PC-3 (cell line): ENCODE measurements at places on chromosomes 6 and 20.

- DNase-seq = no peak
Measured at GRCh38 chr6:152112491-152113261, 305.2 kb downstream of the ESR1 start.

GRCh38 chr6:144341831-144342527 is 56.8 kb downstream of the UTRN start:
- no peak for DNase-seq

GRCh38 chr20:60313614-60314013 is 355.4 kb downstream of the CDH26 start:
- no peak for DNase-seq

DNA sequence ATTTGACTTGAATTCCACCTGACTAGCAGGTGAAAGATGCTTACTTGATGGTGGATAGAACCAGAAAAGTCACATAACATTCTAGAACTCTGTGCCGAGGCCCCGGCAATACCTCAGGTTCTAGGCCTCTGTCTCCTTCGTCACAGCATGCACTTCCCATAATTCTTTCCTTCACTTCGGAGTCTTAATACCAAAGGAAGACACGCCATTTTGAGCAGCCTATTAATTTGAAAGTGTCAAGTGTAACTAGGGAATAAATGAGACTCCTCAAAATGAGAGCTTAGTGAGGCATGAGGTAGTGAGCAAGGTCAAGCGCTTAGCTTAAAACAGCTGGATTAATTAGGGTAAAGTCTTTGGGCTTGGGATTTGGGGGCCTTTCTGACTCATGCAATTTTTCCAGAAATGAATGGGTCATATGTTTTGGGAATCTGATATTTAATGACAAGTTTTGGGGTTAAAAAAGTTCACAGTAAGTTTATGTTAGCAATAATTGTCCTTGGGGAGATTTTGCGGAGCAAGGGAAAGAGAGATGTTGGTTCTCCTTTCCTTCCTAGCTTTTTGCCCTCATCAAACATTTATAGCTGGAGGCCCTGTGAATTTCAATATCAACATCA is 29.1 kb upstream of the SGK1 start:
- DNase-seq = no peak

DNA sequence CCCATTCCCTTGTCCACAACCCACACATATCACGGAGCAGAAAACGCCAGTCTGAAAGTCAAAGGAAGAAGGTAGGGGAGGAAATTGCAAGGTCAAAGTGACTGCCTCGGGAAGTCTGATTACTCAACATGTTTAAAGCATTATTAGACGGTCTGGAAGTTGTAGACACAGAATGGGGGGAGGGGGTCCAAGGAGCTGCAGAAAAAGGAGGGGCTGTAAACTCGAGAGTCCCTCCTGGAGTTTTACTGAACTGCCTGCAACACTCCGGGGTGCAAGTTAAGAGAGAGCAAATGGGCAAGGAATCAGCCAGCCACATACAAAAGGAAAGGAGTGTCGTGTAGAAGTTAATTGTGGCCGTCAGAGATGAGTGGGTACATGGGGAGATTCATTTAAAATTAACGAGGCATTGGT is 417.7 kb upstream of the JARID2 start:
- no peak for DNase-seq

- DNase-seq = no peak
Measured at GRCh38 chr20:54433636-54434035, 41.8 kb upstream of the DOK5 start.

GRCh38 chr6:119210596-119210995 is 132.1 kb upstream of the FAM184A start:
- no peak for DNase-seq

DNA sequence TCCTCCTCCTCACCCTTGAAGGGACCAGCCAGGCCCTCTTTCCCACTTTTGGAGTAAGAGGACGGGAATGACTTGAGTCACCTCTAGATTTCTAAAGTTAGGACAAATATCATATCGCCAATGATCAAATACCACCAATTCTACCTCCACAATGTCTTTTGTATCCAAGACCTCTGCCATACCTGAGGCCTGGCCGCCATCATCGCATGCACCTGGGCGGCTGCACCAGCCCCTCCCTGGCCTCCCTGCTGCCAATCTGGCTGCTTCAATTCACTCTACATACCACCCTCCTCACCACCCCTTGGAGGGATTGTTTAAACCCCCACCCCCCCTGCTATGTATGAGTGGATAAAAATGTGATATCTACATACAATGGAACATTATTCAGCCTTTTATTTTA is 75.0 kb upstream of the RALY start:
- DNase-seq = no peak

GRCh38 chr20:24146231-24146634 is 157.7 kb upstream of the GGTLC1 start:
- DNase-seq = peak; percentile 78

DNA sequence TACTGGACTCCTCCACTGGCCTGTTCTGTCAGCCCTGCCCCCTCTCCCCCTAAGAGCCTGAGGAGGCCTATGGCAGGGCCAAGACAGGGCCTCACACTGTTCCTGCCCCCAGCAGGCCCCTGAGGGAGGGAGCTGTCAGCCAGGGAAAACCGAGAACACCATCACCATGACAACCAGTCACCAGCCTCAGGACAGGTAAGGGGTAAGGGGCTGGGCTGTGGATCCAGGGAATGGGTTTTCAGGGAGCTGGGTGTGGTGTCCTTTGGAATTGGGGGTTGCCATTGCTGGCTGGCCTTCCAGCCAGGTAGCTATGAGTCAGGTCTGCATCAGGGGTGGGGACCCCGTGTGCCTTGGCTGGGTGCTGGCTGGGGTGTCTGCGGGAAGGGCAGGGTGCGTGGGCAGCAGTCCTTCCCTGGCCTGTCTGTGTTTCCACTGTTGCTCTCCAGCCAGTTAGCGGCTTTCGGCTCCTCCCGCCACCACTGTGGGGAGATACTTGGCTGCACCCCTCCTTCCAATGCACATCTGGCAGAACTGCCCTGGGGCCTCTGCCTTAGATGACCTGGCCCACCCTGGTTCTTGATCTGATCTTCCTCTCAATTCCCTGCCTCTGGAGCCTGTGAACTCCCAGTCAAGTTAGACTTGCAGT is 3.9 kb downstream of the SLC29A1 start:
- DNase-seq = no peak

GRCh38 chr6:21850691-21851090 is 257.1 kb downstream of the SOX4 start:
- no peak for DNase-seq

DNA sequence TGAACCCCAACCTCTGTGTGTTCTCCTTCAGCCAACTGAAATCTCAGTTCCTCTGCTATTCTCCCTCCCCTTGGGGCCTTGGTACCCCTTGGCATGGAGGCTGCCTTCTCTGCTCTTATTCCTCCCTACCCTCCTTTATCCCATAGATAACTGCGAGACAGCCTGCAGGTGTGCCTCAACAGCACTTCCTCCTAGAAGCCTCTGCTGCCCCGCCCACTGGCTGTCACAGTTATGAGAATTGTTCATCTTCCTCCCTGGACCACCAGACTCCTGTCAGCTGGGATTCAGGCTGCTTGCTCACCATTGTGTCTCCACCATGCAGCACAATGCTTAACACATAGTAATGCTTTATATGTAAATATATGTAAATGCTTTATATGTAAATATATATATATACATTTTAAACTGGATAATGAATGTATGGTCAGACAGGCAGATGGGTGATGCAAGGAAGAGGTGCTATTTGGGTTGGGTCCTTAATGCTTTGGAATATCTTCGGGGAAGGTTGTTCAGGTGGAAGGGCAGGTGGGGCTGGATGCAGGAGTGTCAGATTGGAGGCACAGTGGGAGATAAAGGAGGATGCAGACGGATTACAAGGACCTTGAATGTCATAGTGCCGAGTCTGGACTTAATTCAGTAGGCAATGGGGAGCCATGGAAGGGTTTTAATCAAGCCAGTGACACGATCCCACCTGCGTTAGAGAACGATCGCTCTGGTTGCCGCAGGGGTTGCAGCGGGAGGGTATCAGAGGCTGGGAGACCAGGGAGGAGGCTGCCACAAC is 4.9 kb downstream of the CDH22 start:
- no peak for DNase-seq

GRCh38 chr6:29627755-29628418 is 5.1 kb downstream of the GABBR1 start:
- peak; percentile 13 for DNase-seq

DNA sequence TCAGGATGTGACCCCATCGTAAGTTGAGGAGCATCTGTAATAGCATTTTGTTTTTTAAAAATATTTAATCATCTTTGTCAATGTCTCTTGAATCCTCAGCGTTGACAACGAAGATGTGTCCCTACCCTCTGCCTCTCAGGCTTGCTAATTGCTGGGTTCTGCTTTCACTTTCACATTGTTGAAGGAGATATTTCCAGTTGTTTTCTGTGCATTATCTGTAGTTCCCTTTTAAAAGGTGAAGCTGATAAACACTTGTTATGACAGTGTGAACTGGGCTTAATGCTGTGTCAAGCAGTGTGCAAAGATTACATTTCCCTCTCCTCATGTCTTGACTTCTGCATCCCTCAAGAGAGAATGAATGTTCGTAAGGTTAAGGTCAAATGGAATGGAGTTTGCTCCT is 54.9 kb downstream of the CSE1L start:
- no peak for DNase-seq

- DNase-seq = no peak
Measured at GRCh38 chr6:1479601-1480221, 90.3 kb downstream of the FOXF2 start.

GRCh38 chr20:33926425-33926824 is 67.3 kb upstream of the RALY start:
- no peak for DNase-seq

DNA sequence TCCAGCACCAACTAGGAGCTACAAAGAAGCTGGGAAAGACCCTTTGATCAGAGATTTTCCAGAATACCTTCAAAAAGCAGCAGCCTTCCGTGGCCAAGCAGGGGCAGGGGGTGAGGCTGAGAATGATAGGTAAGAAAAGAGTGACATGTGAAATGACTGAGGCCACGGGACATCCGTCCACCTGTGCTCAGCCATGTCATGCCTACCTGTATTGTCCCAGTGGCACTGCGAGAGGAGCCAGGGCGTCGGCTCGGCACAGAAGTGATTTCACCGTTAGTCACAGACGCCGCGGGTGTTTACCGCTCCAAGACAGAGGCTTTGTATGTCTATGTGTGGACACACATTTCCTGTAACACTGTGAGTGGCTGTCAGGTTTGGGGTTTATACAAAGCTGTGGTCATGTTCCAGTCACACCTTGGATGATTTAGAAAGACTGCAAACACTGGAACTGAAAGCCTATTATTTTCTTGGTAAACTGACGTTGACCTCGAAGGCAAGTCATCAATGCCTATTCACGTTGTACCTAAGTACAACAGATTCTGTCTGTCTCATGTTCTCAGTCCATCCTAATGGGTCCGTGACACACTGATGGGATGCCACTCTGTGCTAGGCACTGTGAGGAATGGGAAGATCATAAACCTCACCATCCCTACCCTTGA is 32.1 kb upstream of the JAG1 start:
- peak; percentile 99 for DNase-seq

- DNase-seq = no peak
Measured at GRCh38 chr6:113364766-113365165, 492.4 kb upstream of the MARCKS start.

GRCh38 chr6:122042380-122042779 is 357.1 kb upstream of the HSF2 start:
- DNase-seq = no peak

GRCh38 chr6:73231986-73232391 is 6.7 kb upstream of the KHDC1L start:
- DNase-seq = peak; percentile 55

GRCh38 chr6:137157601-137158000 is 15.8 kb downstream of the IL22RA2 start:
- no peak for DNase-seq

DNA sequence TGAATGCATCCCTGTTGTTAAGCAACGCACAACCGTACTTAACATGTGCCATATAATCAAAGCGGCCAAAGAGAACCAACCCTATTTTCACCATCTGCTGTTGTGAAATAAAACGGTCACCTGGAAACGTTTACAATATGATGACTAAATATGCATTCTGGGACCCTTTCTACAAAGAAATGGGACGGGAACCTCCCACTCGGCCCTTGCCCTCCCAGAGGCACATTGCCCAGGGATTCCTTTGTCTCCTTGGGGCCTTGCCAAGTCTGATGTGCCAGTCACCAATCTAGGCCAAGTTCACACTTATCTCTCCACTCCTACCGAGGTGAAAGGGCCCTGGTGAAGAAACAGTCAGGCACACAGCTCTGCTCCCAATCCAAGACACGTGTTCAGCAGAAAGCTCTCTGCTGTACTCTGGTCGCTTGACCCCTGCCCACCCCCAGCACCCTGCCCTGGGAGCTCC is 427.4 kb upstream of the JARID2 start:
- DNase-seq = peak; percentile 26

- no peak for DNase-seq
Measured at GRCh38 chr20:36821964-36822437, 48.4 kb upstream of the DSN1 start.

DNA sequence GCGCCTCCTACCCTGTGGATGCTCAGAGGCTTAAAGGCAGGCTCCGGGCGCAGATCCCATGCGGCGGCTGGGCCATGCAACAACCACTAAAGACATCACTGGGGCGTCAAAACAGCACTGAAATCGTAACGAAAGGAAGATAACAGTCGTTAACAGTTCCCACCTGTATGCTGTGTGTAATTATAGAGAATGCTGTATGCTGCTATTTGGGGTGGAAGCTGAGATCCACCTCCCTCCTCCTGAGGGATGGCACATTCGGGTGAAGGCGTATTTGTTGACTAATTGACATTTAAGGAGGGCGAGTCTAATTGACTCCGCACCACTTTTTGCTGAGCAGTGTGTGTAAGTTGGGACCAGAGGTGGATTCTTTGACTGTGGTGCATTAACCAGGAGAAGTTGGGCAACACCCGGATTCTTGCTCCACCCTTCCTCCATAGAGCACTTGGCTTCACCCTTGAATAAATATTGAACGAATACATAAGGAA is 687 bp downstream of the SLC35A1 start:
- peak; percentile 26 for DNase-seq

DNA sequence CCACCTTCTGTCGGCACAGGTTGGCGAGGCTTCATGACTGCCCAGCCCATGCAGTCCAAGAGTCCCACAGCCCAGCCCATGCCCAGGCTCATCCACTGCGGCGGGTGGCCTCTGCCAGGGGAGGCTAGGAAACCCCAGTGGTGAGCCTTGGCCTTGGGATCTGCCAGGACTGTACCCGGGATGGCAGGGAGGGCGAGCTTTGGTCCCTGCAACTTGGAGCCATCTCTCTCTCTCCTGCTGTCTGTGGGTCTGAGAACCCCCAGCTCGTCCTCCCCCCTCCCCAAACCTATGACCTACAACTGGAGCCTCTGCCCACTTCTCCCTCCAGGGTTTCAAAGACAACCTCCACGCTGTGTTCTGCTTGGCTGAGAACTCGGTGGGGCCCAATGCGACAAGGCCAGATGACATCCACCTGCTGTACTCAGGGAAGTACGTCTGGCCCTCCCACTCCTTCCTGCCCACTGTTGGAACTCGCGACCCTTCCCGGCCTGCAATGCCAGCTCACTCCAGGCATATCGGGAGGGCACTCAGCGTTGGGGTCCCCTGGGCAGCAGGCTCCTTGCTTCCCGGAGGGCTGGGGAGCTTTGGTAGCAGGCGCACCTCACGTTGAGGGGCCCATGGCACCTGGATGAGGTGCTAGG is 19.7 kb downstream of the NPEPL1 start:
- no peak for DNase-seq
